ENCODE measurements at places on chromosomes 2 and 18.

DNA sequence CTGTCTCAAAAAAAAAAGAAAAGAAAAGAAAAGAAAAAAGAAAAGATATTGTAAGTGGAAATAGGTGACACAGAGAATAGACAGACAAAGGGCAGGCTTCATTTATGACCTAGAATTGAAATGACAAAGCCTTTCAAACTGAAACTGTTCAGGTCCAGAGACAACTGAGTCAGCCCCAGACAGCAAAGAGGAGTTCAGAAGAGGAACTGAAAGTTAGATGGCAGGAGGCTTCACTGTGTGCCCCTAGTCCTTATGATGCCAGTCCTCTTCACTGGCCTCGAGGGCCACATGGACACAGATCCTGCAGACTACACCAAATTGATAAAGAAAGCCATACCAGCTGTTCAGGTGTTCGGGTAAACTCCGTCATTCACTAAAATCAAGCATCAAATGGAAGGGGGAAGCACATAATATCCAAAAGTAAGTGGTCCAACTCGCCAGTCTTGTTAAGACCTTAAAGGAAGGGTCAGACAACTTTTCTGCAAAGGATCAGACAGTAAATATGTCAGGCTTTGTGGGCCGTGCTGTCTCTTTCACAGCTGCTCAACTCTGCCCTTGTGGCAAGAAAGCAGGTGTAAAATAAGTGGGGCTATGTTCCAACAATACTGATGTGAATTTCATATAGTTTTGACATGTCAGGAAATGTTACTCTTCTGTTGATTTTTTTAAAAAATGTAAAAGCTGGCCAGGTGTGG is 231.9 kb upstream of the MGAT5 start:
- DNase-seq, result no peak

DNA sequence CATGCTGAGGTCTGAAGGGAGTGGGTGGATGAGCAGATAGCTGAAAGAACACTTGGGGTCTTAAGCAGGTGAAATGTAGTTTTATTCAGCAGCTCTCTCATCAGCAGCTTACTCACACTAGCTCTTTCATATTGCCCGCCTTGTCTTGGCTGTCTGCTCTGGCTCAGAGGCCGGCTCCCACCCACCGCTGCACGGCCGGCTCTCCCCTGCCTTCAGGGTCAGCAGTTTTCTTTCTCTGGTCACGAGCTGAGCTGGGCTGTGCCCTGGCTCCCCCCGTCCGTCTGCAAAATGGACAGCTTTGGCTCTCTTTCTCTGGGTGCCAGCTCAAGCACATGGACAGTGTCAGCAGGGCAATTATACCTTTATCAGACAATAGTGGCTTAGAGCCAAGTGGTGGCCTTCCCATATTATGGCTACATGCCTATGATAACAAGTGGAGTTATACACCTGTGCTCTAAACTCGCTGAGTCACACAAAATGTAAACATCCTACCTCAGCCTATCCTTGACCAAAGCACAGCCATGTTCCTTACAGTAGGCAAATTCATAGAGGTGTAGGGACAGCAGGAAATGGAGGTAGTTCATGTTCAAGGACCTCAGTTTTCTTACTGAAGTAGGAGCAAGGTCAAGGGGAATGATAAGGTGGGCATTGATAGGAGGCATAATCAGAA is 224.8 kb downstream of the SOCS6 start:
- no peak for DNase-seq

- DNase-seq, result no peak
Measured at GRCh38 chr2:126531029-126531428, 124.9 kb upstream of the GYPC start.

DNA sequence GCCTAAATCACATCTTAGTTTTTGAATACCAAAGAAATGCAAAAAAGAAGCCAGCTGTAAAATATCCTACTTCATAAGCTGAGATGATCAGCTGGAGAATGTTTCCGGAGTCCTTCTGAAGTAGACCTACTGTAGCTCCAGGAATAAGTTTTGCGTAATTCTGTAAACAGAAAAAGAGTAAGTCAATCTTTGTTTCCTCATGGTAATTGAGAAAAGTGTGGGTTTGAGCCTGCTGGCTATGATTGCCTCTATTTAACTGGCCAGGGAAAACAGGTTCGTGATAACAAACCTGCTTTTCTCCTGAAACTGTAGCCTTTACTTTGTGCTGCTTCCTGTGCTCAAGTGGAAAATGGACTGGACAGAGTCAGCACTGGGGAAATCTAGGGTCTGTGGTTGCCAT is 58.2 kb downstream of the ITGB6 start:
- DNase-seq, result no peak

DNA sequence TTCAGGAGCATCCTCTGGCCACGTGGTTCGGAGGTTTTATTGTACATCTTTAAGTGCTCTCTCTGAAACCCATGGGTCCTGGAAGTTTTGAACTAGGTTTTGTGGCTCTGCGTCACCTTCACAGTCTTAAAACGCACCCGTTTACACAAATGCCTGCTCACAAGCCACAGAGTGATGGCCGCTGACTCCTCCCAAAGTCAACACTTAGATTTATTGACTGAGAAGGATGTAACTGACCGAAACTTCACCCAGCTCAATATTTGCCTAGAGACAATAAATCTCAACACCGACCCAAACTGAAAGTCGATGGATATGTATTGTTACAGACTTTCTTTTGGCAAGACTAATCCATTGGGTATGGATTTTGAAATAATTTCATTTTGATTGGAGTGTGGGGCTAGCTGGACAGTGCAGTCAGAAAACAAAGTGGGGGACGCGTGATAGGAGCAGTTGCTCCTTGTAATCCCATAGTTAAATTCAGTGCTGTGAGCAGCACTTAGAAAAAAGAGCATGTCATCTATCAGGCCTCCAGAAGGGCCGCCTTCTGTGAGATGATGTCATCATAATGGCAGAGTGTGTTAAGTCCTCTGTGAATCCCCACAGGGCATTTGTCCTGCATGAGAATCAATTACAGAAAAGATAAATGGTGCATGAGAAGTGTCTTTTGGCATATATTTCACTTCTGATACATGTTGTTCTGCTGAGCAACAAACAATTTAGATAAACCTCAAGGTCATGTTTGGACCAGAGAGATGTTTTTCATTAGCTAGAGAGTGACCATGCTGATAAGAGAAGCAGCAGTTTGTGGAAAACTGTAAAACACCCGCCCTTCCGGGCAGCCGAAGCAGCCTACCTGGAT is 183.7 kb downstream of the INO80D start:
- peak; percentile 83 for DNase-seq
